ENCODE measurements at places on chromosomes 13 and 19. TPM values are rescaled to one million over a fixed set of nuclear protein-coding genes. Genes with fewer than 3 reads are reported as not detected.

LNX2 gene
- 4.1 TPM for total RNA-seq

KLK10 gene
- not detected for total RNA-seq

URAD gene
- not detected for total RNA-seq

PPP1R13L gene
- total RNA-seq: 13.4 TPM

TBC1D17 gene
- 36.5 TPM for total RNA-seq

MCEMP1 gene
- not detected for total RNA-seq

CEACAM21 gene
- 31.1 TPM for total RNA-seq

CD70 gene
- 47.4 TPM for total RNA-seq

SIGLEC10 gene
- total RNA-seq: 2.3 TPM

ZNF274 gene
- total RNA-seq: 19.4 TPM

ADGRE2 gene
- 2.8 TPM for total RNA-seq

MCF2L gene
- total RNA-seq: 0.09 TPM

NLRP5 gene
- not detected for total RNA-seq

ZSCAN4 gene
- total RNA-seq: not detected

ZNF700 gene
- total RNA-seq: 12.6 TPM

KIR3DL2 gene
- total RNA-seq: 0.47 TPM

IGSF23 gene
- total RNA-seq: not detected

MEIS3 gene
- total RNA-seq: not detected

REXO1 gene
- 56.3 TPM for total RNA-seq

SIGLEC9 gene
- total RNA-seq: 0.52 TPM

GIPC3 gene
- 0.36 TPM for total RNA-seq

CGB8 gene
- total RNA-seq: not detected

CD79A gene
- 2.7 TPM for total RNA-seq

LILRB2 gene
- total RNA-seq: not detected

ZNF799 gene
- total RNA-seq: 3.9 TPM

GARRE1 gene
- total RNA-seq: 9.8 TPM

RAB3A gene
- total RNA-seq: 10.3 TPM

DCLK1 gene
- total RNA-seq: not detected

PSG3 gene
- total RNA-seq: not detected

PIP5K1C gene
- total RNA-seq: 21.4 TPM

ZNF699 gene
- 4.4 TPM for total RNA-seq

ACER1 gene
- not detected for total RNA-seq

PGLYRP2 gene
- not detected for total RNA-seq

CALR3 gene
- total RNA-seq: not detected

ZNF738 gene
- 11.8 TPM for total RNA-seq

MUC16 gene
- not detected for total RNA-seq

ANGPTL8 gene
- total RNA-seq: not detected

CCNE1 gene
- 55.8 TPM for total RNA-seq

KRTDAP gene
- total RNA-seq: not detected

FFAR1 gene
- total RNA-seq: 0.14 TPM

CYP2B6 gene
- not detected for total RNA-seq

FOSB gene
- 11.3 TPM for total RNA-seq

CEACAM5 gene
- total RNA-seq: not detected

C5AR2 gene
- not detected for total RNA-seq

WDR87 gene
- not detected for total RNA-seq

ZNF382 gene
- 13.2 TPM for total RNA-seq

SLAIN1 gene
- 28.7 TPM for total RNA-seq

NCR1 gene
- total RNA-seq: not detected

CERS1 gene
- total RNA-seq: 0.23 TPM

FUT6 gene
- total RNA-seq: not detected

FUT3 gene
- not detected for total RNA-seq

POLR2I gene
- total RNA-seq: 86.3 TPM

Data from activated CD4-positive, alpha-beta T cell treated with anti-CD3 and anti-CD28 coated beads, Interleukin-2, amount 10 ng/mL, durations not matched to agents 24 days and 14 days (primary cell).